ENCODE measurements at places on chromosomes 4 and X.

GRCh38 chr4:125551466-125551865 lies 236.7 kb downstream of the FAT4 start:
- no peak for DNase-seq

- DNase-seq = no peak
These were observed 12.2 kb downstream of the WDR1 start for GRCh38 chr4:10104211-10104990.

GRCh38 chrX:118644378-118644777 lies 83.0 kb upstream of the IL13RA1 start:
- DNase-seq = no peak

DNA sequence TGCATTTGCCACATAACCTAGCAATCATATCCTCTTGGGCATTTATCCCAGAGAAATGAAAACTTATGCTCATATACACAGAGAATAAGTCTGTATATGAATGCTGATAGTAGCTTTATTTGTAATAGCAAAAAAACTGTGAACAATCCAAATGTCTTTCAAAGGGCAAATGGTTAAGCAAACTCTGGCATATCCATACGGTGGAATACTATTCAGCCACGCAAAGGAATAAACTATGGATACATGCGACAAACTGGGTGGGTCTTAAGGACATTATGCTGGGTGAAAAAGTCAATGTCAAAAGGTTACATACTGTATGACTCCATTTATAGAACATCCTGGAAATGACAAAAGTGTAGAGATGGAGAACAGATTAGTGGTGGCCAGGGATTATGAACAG lies 17.6 kb upstream of the CBR4 start:
- no peak for DNase-seq

DNA sequence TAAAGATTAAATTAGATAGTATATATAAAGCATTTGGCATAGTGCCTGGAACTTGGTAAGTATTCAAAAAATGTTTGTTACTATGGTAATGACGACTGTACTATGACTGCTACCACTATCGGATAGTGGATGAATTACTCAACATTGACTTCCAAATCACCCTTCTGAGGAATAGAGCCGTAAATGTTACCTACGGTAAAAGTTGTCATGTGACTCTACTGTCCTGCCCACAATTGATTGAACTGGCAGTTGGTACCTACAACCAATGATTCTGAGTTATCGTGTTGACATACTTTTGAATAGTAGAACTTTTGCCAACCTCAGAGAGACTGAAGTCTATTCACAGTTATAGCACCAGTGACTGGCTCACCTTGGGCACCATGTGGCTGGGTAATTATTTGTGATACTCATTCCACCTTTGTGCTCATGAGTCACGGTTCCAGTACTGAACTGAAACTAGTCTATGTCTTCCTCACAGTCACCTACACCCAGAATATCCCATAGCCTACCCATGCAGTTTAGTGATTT lies 185.5 kb upstream of the PITX2 start:
- DNase-seq = no peak

DNA sequence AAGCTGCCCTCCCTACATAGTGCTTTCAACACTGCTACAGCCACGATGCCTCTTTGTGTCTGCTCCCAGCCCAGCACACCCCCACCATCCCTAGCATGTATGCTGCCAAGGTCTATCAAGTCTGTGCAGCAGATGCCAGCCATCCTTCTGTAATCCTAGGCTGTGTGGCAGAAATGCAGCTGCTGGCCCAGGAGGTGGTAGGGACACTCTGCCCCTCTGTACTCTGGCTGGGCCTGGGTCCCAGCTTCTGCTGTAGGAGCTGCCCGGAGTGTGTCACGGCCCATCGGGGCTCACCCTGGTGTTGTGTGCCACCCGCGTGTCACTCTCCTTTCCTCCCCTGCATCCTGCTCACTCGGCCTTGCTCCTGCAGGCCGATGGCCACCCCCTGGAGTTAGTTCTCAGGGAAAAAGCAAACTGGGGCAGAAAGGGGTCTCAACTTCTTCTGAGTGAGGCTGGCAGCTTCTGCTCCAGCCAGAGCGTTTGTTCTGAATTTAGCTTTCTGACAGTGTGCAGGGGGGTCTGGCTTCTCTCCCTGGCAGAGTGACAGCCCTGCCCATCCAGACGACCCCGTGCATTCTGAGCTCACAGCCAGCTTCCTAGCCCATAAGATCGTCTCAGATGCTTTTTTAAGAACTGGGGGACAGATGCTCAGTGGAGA lies 22.7 kb downstream of the PSAPL1 start:
- peak; percentile 17 for DNase-seq

- peak; percentile 0 for DNase-seq
These were observed 23.6 kb downstream of the CA5B start for GRCh38 chrX:15761564-15762191.

- DNase-seq = peak; percentile 9
These were observed 186.7 kb downstream of the LARP7 start for GRCh38 chr4:112823606-112824005.

All from NCI-H1092 (cell line).